ENCODE measurements at places on chromosomes 5 and 9.

DNA sequence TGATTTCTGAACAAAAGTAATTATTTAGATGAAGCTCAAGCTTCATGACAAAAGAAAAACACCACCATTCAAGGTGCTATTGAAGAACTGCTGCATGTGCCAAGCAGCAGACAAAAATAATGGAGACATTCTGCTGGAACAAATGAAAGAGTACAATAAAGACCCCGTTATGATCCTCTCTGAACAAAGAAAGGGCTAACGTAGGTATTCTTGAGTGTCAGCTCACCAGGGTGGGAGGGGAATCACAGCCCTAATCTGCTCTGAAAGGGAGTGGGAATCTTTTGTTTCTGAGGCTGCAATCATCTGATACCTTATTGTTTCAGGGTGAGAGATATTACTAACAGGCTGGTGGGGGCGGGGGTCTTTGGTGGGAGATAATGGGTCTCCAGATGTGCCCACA, 15.4 kb downstream of the CEMIP2 start:
- DNase-seq: no peak

DNA sequence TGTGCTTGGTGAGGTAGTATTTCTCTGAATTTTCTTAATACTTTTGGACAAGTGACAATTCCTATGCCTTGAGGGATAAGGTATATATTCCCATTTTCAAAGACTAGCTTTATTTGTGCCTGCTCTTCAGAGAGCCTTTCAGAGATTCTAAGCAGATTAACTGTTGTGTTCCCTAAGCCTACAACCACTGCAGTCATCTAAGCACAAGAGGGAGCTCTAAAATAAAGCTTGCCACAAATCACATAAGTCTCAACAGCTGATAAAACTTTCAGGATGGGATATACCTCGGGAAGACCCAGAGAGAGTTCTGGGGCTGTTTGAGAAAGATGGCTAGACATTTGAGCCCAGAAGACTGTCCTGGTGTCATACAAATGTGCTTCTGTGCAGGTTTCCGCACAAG, 157.3 kb downstream of the CYLC2 start:
- no peak for DNase-seq

DNA sequence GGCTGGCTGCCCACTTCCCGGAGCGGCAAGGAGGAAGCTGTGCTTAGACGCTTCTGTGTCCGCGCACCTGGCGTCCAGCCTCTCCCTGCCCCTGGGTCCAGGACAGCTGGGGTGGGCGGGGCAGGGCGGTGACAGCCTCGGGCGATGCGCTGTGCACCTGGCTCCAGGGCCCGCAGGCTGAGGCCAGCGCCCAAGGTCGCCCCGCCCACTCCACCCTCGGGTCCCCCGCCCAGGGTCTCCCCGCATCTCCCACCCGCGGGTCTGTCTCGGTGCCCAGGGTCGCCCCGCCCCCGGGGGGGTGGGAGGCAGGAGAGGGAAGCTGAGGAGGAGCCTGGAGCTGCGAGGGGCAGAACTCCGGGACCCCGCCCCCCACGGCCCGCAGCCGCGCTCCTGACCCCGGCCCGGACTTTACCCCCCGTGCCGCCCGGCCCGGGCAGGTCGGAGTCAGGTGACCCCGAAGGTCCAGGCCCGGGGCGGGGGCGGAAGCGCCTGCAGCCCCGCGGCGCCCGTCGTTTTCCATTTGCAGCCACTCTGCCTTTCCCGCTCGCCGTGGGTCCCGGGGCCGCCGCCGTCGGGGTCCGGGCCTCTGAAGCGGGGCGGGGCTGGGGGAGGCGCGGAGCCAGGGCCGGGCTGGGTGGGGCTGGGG, at the start of gene ENTPD8:
Gene ENTPD8 (minus strand): TSS at position 69 of the 646 bp plus-strand sequence. CDS start 3,072 bp downstream, outside the sequence.
- peak; percentile 71 for DNase-seq

DNA sequence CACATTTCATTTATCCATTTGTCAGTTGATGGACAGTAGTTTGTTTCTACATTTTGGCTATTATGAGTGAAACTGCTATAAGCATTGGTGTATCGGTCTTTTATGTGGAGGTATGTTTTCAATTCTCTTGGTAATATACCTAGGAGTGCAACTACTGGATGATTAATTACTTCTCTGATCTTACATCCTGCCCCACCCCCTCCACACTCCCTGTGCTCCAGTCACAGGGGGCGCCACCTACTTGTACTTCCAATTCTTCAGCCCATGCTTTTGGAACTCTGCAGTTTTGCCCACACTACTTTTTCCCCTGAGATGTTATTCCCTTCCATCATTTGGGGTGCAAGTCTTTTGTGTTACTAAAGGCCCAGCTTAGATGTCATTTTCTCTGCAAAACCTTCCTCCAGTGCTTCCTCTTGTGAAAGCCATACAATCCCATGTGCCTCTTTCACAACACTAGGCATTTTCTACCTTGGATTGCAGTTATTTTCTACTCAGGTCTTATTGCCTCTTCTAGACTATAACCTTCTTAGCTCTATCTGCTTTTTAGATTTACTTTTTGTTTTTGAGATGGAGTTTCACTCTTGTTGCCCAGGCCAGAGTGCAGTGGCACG, 42.1 kb downstream of the SEC61B start:
- no peak for DNase-seq

DNA sequence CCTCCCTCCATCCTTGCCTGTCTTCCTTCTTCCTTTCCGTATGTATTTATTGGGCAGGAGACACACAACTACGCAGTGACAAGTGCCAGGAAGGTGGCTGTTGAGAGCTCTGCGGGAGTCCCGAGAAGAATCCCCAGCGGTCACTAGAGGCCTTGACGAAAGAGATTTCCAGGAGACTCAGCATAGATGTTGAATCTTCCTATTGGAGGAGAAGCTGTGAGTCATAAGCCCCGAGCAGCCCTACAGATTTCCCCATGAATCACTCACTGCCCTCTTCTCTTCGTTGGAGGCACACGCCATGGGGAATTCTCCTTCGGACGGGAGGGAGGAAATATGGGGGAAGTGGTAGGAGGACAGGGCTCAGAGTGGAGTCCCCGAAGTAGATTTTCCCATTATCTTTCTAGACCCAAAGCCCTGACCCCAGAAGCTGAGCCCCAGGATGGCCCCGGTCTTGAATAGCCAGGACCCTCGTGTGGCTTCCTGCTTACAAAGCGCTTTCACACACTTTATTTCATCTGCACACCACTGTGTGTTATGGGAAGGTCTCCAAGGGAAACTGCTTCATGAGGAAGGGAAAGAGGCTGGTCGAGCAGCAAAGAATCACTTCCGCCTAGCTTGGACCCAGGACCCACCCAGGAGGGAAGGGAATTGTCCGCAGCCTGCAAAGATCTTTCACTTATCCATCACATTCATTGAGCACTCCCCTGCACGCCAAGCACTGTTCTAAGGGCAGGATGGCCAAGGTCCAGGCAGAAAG, 12.7 kb downstream of the DUSP1 start:
- no peak for DNase-seq

DNA sequence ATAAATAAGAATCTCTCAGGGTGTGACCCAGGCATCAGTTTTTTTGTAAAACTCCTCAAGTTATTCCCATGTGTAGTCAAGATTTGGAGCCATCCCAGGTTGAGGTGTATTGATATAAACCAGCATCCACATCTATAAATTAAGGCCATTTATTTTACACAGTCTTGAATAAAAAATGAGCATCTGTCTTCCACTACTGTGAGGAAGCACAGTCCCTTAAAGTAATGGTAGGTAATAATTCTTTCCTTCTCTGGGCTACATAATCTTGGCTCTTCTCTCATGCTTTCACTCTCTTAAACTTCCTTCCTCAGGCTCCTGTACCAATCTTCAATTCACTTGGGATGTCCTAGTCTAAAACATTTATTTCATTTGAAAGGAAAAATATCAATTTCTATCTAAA, 110.3 kb downstream of the PDE4D start:
- DNase-seq: no peak

DNA sequence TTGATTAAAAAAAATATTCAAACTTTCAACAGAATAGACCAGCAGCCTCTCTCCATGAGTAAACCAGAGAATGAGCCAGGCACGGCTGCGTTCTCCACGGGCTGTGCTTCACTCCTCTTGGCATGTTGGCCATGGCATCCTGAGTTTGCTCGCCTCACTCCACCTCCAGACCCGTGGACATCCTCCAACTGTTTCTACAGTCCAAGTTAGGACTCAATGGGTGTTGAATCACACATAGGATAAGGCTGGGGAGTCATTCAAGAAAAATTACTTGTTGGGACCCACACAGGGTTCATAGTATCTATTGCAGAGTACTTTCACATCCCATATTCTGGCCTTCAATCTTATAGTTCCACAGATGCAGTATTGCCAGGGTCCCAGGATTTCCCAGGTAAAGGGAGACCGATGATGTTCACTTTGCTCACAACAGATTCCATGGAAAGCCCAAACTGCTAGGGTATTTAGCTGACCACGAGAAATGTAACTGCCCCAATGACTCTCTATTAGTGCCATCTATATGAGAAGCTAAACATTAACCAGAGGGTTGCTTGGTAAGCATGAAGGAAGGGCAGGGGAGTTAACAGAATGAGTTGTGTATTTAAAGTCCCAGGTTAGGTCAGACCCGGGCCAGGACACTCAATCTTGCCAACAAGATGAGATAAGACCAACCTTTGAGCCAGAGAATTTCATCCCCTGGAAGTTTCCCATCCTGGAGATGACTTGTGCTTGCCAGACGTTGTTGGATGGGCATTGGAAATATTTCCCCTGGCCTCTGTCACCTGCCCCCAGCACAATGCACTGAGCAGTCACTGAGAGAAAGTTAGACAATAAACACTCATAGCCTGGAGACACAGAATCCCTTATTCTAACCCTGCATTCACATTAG, 19.7 kb upstream of the GDA start:
- DNase-seq: no peak

GRCh38 chr5:93612855-93613243, 29.8 kb downstream of the NR2F1 start:
- DNase-seq: no peak

DNA sequence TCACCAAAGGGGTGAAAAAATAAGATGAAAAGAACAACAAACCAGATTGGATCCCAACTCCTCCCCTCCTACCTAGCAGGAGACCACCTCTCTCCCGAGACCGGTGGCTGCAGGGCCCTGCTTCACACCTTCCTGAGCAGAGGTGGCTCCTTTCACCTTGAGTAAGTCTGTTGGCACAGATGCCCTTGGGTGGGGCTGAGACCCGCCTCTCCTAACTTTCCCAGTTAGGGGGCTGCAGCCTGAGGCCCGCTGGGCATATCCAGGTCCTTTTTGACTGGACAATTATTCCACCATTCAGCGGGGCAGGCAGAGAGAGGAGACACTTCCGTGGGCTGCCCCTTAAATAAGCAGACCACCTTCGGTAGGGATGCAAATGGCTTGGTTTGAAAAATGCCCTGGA, 1.3 kb downstream of the SLC25A48 start:
- DNase-seq: peak; percentile 20

- DNase-seq: no peak
These were observed 3.5 kb downstream of the SPOUT1 start for GRCh38 chr9:128825923-128826700.
